ENCODE measurements at places on chromosomes 3 and 15.

DNA sequence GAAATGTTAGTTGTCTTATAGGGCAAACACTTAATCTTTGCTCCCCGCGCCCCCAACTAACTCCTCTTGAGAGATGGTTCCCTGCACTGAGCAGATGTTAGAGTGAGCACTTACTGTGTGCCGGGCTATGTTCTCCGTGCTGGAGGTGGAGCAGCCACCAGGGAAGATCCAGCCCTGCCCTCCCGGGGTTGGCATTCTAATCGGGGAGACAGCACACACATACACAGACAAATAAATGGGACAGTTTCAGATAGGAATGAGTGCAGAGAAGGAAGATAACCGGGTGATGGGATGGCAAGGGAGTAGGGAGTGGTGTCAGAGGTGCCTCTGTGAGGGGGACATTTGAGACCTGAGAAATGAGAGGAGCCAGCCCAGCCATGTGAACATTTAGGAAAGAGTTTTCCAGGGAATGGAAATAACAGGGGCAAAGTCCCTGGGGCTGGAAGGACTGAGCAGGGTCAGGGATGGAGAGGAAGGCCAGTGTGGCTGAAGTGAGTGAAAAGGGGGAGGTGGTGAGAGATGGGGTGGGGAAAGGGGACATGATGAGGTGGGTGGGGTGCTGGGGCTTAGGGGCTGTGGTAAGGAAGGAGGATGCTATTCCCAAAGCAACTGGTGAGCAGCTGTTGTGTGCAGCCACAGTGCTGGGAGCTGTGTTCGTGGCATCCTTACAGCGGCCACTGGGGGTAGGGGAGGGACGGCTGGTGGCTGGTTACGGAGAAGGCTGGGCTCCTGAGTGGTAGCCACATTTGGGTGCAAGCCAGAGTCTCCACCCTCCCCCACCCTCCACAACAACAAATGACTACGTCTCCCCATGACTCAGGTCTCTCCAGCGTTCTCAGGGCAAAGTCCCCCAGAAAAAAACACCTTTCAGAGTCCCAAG is 15.4 kb upstream of the FGD5 start:
- no peaks in the 10 kb centered on the region for H3K4me1 ChIP-seq
- no peaks in the 10 kb centered on the region for H3K27me3 ChIP-seq
- no peak for DNase-seq
- H3K27ac ChIP-seq = peak overlapping the region; percentile 34
- H3K4me3 ChIP-seq = no peak overlapping the region

GRCh38 chr3:184192889-184193288 is 6.9 kb downstream of the ABCF3 start:
- H3K4me3 ChIP-seq = no peak overlapping the region
- DNase-seq = no peak
- H3K27me3 ChIP-seq = no peaks in the 10 kb centered on the region
- no peak overlapping the region for H3K27ac ChIP-seq
- peaks cover 94% of the 10 kb centered on the region for H3K36me3 ChIP-seq

GRCh38 chr15:23447107-23447500 is at the start of gene GOLGA6L2:
Gene GOLGA6L2, minus strand, starts transcription at chr15:23447243. Its CDS starts 62 bp downstream, at chr15:23447181.
- DNase-seq = no peak
- H3K36me3 ChIP-seq = no peaks in the 10 kb centered on the region
- no peaks in the 10 kb centered on the region for H3K27me3 ChIP-seq
- H3K27ac ChIP-seq = no peak within 1 kb of the TSS

DNA sequence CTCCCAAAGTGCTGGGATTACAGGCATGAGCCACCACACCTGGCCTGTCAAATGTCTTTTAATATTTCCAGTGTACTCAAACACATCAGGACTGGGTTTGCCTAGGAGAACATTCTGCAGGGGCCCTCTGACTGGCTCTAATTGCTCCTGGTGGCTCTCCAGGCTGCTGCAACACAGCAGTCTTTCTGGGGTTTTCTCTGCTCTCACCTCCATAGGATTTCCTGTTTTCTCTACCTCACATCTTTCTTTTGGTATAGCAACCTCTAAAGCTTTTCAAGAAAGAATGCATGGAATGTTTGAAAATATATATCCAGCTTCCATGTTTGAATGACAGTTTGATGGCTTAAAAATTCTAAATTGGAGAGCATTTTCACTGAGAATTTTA is 83.3 kb upstream of the IGSF10 start:
- no peaks in the 10 kb centered on the region for H3K27me3 ChIP-seq
- DNase-seq = no peak
- H3K4me1 ChIP-seq = no peaks in the 10 kb centered on the region
- no peak overlapping the region for H3K27ac ChIP-seq

GRCh38 chr3:186757214-186757613 is 26.2 kb upstream of the EIF4A2 start:
- no peaks in the 10 kb centered on the region for H3K36me3 ChIP-seq
- no peak for DNase-seq
- no peak overlapping the region for H3K4me3 ChIP-seq
- no peaks in the 10 kb centered on the region for H3K27me3 ChIP-seq
- no peaks in the 10 kb centered on the region for H3K4me1 ChIP-seq
- H3K27ac ChIP-seq = no peak overlapping the region
